ENCODE measurements at places on chromosomes 7 and 10. TPM values are rescaled to one million over a fixed set of nuclear protein-coding genes. Genes with fewer than 3 reads are reported as not detected.

- H3K36me3 ChIP-seq, result no peaks in the 10 kb centered on the region
- no peaks in the 10 kb centered on the region for H3K27me3 ChIP-seq
- H3K4me1 ChIP-seq, result no peaks in the 10 kb centered on the region
Measured at GRCh38 chr10:55500931-55501559, 700.0 kb upstream of the PCDH15 start.

GRCh38 chr7:1289666-1290025 lies 57.0 kb downstream of the UNCX start:
- H3K4me1 ChIP-seq, result peaks cover 4% of the 10 kb centered on the region
- no peaks in the 10 kb centered on the region for H3K27me3 ChIP-seq
- no peaks in the 10 kb centered on the region for H3K36me3 ChIP-seq
- no peak overlapping the region for H3K4me3 ChIP-seq

GRCh38 chr7:4245866-4246470 lies 436.1 kb upstream of the FOXK1 start:
- no peaks in the 10 kb centered on the region for H3K4me1 ChIP-seq
- H3K27ac ChIP-seq, result no peak overlapping the region
- no peaks in the 10 kb centered on the region for H3K36me3 ChIP-seq
- DNase-seq, result no peak
- H3K4me3 ChIP-seq, result no peak overlapping the region

DNA sequence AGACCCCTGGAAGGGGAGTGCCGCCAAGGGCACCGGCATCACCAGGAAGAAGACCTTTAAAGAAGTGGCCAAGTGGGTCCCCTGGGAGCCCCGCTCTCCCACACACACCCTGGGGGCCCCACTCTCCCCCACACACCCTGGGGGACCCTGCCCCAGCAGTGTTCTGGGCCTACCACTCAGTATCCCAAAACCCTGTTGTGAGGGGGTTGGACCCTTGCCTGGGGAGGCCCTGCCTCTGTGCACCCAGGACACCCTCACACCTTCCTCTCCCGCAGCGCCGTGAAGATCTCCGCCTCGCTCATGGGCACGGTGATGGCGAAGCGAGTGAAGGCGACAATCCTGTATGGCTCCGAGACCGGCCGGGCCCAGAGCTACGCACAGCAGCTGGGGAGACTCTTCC lies 10.7 kb downstream of the NOS3 start:
- no peaks in the 10 kb centered on the region for H3K36me3 ChIP-seq
- DNase-seq, result no peak
- H3K27ac ChIP-seq, result no peak overlapping the region
- no peak overlapping the region for H3K4me3 ChIP-seq

DNA sequence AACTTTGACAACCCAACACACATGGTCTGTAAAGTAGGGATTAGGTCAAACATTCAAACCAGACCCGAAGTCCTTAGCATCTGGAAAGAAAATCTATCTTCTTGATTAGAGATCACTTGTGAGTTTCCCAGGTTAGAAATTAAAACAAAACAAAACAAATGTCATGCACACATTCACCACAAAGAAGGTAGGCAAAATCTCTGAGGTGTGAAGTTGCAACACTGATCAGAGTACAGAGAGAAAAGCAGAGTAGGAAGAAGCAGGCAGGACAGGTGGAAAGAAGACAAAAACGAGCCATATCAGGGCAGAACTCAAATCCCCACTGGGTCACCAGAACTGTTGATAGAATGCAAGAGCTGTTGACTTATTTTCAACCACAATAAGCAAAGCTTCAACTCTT lies 102.8 kb upstream of the THSD7A start:
- no peaks in the 10 kb centered on the region for H3K36me3 ChIP-seq
- no peak overlapping the region for H3K4me3 ChIP-seq
- H3K27me3 ChIP-seq, result no peaks in the 10 kb centered on the region
- no peaks in the 10 kb centered on the region for H3K4me1 ChIP-seq
- no peak overlapping the region for H3K27ac ChIP-seq
- no peak for DNase-seq

GRCh38 chr7:70288781-70289456 lies 690.6 kb downstream of the AUTS2 start:
- H3K4me3 ChIP-seq, result no peak overlapping the region
- H3K27ac ChIP-seq, result no peak overlapping the region
- no peaks in the 10 kb centered on the region for H3K36me3 ChIP-seq
- no peaks in the 10 kb centered on the region for H3K4me1 ChIP-seq
- no peak for DNase-seq

Gene PRLHR
- total RNA-seq, result not detected

DNA sequence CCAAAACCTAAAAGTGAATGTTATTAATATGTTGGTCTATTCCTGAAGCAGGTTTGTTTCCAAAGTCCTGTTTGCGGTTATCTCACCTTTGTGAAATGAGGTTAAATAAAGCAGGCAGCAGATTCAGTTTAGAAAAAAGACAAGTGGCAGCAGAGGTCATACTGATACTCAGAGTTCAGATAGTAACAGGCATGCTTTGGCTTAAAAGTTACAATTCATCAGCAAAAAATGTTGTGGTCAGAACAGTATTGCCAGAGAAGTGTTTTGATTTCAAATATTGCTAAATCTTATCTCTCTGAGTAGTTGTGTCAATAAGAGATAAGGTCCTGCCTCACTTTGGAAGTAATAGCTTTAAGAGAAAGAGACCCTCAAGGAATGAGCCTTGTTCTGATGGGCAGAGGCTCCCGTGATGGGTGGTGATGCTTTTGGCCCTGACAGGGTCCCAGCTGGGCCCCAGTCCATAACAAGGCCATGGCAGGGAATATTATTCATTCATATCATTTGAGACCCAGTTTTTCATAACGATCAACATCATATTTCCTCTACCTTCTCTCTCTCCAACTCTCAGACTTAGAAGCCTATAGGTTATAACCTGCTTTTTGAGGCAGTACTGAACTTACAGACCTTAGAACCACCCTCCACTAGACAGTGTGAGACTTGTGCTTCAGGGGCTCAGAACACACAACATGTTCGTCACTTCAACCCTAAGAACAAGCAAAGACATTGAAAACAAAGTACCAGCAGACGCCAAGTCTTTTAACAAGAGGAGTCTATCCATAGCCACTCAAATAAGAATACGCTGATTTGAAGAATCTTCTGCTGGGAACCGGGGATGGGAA lies 58.5 kb upstream of the AHR start:
- no peaks in the 10 kb centered on the region for H3K27me3 ChIP-seq
- H3K27ac ChIP-seq, result no peak overlapping the region
- H3K36me3 ChIP-seq, result no peaks in the 10 kb centered on the region

DNA sequence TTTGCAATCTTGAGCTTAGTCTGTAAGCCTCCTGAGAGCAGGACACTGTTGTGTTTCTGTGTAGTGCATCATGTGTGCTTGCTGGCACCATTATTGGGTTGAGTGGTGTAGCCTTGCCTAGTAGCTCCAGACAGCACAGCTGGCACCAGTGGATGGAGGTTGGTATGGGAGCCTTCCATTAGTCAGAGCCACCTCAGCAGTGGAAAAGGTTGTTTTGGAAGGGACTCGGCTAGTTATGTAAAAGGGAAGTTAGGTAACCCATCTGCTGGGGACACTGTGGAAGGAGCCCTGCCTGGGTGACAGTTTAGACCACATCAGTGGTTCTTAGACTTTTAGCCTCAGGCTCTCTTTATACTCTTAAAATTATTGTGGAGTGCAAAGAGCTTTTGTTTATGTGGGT lies 16.3 kb downstream of the MINDY4 start:
- no peak overlapping the region for H3K4me3 ChIP-seq
- DNase-seq, result no peak
- H3K4me1 ChIP-seq, result peaks cover 25% of the 10 kb centered on the region
- H3K36me3 ChIP-seq, result peaks cover 16% of the 10 kb centered on the region

Gene ABCB4
- 3.7 TPM for total RNA-seq

DNA sequence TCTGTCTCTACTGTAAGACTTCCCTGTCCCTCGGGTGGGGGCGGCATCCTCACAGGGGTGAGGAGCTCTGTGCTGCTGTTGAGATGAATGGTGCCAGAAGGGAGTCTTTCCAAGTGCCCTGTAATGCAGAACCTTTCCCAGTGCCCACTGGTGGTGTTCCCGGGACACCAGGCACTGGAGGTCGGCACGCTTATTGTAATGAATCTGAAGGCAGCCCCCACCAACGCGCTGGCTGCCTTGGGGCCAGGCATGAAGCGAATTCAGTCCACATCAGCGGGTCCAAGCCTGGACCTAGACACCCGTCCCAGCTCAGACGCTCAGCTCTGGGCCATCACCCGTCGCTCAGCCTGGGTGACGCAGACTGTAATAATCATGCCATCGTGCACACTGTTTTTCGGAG lies 592.9 kb downstream of the DNAJB6 start:
- no peak for DNase-seq
- H3K4me3 ChIP-seq, result no peak overlapping the region
- no peaks in the 10 kb centered on the region for H3K27me3 ChIP-seq
- H3K4me1 ChIP-seq, result no peaks in the 10 kb centered on the region
- no peak overlapping the region for H3K27ac ChIP-seq
- H3K36me3 ChIP-seq, result no peaks in the 10 kb centered on the region

DNA sequence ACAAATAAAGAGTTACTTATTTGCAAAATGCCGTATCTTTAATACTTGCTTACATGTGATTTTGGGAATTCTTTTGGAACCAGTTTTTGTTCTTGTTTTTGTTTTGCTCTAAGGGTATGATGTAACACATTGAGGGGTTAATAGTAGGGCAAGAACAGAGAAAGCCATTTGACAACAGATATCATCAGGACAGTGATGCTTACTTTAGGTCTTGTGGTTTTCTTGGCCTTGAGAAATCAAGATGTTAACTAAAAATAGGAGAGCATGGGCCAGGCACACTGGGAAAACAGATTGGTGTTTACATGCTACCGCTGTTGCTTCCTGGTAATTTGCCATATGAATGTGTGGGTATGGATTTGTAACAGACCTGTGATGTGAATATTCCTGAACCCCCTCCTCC lies 3.7 kb downstream of the SAMD8 start:
- no peaks in the 10 kb centered on the region for H3K36me3 ChIP-seq
- no peaks in the 10 kb centered on the region for H3K27me3 ChIP-seq
- H3K4me3 ChIP-seq, result no peak overlapping the region
- DNase-seq, result no peak
- H3K4me1 ChIP-seq, result peaks cover 11% of the 10 kb centered on the region
- no peak overlapping the region for H3K27ac ChIP-seq

Gene ASB13
- 9.9 TPM for total RNA-seq

DNA sequence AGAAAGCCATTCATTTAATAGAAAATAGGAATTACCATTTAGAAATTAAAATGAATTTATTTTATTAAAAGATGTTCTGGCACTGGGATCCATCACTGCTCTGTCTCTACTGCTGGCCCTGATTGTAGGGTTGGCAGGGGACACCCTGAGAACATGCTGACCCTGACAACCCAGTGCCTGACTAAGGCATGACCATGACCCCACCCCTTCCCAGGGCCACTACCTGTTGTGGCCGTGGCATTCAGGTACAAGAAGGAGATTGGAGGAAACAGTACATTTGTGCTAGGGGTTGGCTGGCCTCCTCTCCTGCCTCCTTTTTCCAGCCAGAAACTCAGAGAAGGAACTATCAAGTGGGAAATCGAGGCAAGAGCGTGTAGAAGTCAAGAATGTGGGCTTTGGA lies 197.0 kb upstream of the ZMIZ1 start:
- H3K4me1 ChIP-seq, result peaks cover 37% of the 10 kb centered on the region
- H3K27me3 ChIP-seq, result no peaks in the 10 kb centered on the region
- H3K36me3 ChIP-seq, result no peaks in the 10 kb centered on the region
- H3K27ac ChIP-seq, result no peak overlapping the region
- no peak for DNase-seq

Gene PARD3
- total RNA-seq, result 88.4 TPM

DNA sequence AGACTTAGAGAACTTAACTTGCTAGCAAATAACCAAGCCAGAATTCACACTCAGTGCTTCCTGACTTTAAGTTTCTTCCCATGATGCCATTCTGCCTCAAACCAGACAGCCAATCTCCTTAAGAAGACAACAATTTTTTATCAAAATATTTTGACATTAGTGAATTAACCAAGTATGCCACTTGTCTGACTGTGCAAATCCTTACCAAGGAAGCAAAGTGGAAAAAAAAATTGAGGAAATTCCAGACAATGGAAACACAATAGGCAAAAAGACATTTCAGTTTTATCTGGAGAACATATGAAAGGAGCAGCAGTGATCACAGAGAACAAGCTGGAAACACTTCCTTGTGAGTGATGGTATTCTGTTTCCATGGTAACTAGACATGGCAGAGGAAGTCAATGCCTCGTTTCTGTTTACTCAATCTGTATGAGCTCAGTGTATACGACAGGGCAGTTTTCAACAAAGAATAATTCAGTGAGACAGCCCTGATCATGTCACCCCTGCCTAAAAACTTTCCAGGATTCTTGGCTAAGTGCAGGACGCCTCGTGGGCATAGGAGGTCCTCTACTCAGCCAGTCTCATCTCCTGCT lies 114.2 kb downstream of the DYNC1I1 start:
- DNase-seq, result no peak
- no peaks in the 10 kb centered on the region for H3K27me3 ChIP-seq
- no peak overlapping the region for H3K27ac ChIP-seq

- no peak overlapping the region for H3K4me3 ChIP-seq
- DNase-seq, result no peak
- no peaks in the 10 kb centered on the region for H3K36me3 ChIP-seq
Measured at GRCh38 chr10:71436268-71437125, 39.8 kb downstream of the CDH23 start.

DNA sequence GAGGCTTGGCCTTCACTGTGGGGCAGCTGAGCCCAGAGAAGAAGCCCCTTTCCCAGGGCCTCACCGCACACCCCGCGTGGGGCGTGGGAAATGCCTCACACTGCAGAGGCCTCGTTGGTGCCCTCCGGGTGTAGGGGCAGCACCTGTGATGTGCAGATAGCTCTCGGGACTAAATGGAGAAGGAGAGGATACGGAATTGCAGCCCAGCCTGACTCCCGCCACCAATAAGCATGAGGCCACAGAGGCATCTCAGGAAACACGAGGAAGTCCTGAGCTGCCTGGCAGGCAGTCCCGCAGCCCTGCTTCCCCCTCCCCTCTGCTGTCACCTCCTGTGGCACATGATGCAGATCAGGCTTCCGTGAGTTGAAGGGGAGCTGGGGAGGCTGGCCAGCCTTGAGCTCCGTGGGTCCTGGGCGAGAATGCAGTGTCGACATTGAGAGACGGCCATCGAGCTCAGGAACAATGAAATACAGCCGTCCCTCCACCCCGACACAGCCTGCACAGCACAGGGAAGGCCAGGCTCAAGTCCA lies 59.6 kb upstream of the PPP2R2D start:
- H3K27me3 ChIP-seq, result no peaks in the 10 kb centered on the region
- no peaks in the 10 kb centered on the region for H3K36me3 ChIP-seq
- no peaks in the 10 kb centered on the region for H3K4me1 ChIP-seq

Gene ZNF503
- total RNA-seq, result 10.7 TPM

GRCh38 chr10:7033031-7033430 lies 377.8 kb downstream of the SFMBT2 start:
- no peak overlapping the region for H3K4me3 ChIP-seq
- no peak for DNase-seq
- no peaks in the 10 kb centered on the region for H3K4me1 ChIP-seq
- no peaks in the 10 kb centered on the region for H3K36me3 ChIP-seq

- DNase-seq, result no peak
- H3K4me1 ChIP-seq, result peaks cover 33% of the 10 kb centered on the region
- no peaks in the 10 kb centered on the region for H3K27me3 ChIP-seq
- H3K36me3 ChIP-seq, result peaks cover 16% of the 10 kb centered on the region
- H3K4me3 ChIP-seq, result no peak overlapping the region
- no peak overlapping the region for H3K27ac ChIP-seq
Measured at GRCh38 chr10:70432101-70432500, 9.4 kb downstream of the NODAL start.

- no peak overlapping the region for H3K4me3 ChIP-seq
- H3K4me1 ChIP-seq, result no peaks in the 10 kb centered on the region
- H3K36me3 ChIP-seq, result no peaks in the 10 kb centered on the region
- no peaks in the 10 kb centered on the region for H3K27me3 ChIP-seq
Measured at GRCh38 chr7:38360776-38361175, 87.3 kb upstream of the TARP start.

GRCh38 chr10:33660329-33660728 lies 325.9 kb upstream of the NRP1 start:
- H3K27me3 ChIP-seq, result no peaks in the 10 kb centered on the region
- no peak overlapping the region for H3K27ac ChIP-seq
- no peaks in the 10 kb centered on the region for H3K4me1 ChIP-seq
- H3K4me3 ChIP-seq, result no peak overlapping the region

Data from thyroid gland (tissue), 4 donors.